WTC11 (cell line): ENCODE measurements at places on chromosomes 2 and 18. TPM values are rescaled to one million over a fixed set of nuclear protein-coding genes. Genes with fewer than 3 reads are reported as not detected.

The SLC4A5 gene
- total RNA-seq: 0.62 to 1.8 TPM (median 1.2 TPM) in 3 replicates

GRCh38 chr2:223779877-223780276 lies 57.5 kb downstream of the AP1S3 start:
- no peak overlapping the region for H3K4me3 ChIP-seq
- peaks cover 14% of the 10 kb centered on the region for H3K4me1 ChIP-seq
- peaks cover 7% of the 10 kb centered on the region; the same call in 1 of the 2 replicates for H3K36me3 ChIP-seq
- H3K27me3 ChIP-seq: no peaks in the 10 kb centered on the region
- peak; percentile 64 for DNase-seq

The CHN1 gene
- 26.1 to 30.0 TPM (median 28.0 TPM) in 3 replicates for total RNA-seq

DNA sequence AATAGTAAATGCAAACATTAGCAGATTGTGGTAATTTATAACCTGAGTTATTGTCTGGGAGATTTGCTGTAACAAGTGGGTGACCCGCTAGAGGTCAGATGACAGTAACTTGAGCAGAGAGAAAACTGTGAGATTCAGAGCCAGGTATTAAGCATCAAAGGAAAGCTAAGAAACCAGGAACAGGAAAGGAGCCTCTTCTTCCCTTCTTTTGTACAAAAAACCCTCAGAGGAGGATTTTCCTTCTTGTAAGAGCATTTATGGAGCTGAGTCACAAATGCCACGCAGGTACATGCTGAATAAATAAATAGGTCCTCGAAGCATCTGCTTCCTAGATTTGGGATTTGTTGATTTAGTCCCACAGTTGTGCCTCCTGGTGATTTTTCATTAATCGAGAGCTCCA lies 146.5 kb downstream of the SH3BP4 start:
- no peaks in the 10 kb centered on the region for H3K27me3 ChIP-seq
- DNase-seq: no peak
- no peak overlapping the region for H3K4me3 ChIP-seq
- H3K36me3 ChIP-seq: no peaks in the 10 kb centered on the region
- H3K27ac ChIP-seq: no peak overlapping the region
- peaks cover 2% of the 10 kb centered on the region; the same call in 1 of the 2 replicates for H3K4me1 ChIP-seq

GRCh38 chr2:124646166-124646815 lies 621.2 kb downstream of the CNTNAP5 start:
- no peaks in the 10 kb centered on the region for H3K27me3 ChIP-seq
- H3K4me1 ChIP-seq: no peaks in the 10 kb centered on the region
- DNase-seq: no peak
- H3K36me3 ChIP-seq: no peaks in the 10 kb centered on the region
- no peak overlapping the region for H3K4me3 ChIP-seq

DNA sequence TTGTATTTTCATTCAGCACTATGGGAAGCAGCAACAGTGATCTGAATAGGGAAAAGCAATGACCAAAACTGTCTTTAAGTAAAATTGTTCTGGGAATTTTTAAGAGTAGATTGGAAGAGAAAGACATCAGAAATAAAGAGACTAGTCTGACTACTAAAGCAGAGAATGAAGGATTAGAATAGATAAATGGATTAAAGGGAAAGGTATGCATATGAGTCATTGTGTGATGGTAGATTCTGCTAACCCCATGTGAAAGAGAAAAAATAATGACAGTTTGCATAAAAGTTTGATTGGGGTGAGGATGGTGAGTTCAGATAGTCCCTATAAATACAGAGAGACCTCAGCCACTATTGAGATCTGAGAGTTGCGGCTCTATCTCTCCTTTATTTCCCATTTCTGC lies 139.6 kb upstream of the DCC start:
- no peak overlapping the region for H3K4me3 ChIP-seq
- H3K27me3 ChIP-seq: no peaks in the 10 kb centered on the region; the same call in 1 of the 2 replicates
- H3K36me3 ChIP-seq: peaks cover 2% of the 10 kb centered on the region; the same call in 1 of the 2 replicates
- no peak overlapping the region for H3K27ac ChIP-seq
- no peak for DNase-seq

DNA sequence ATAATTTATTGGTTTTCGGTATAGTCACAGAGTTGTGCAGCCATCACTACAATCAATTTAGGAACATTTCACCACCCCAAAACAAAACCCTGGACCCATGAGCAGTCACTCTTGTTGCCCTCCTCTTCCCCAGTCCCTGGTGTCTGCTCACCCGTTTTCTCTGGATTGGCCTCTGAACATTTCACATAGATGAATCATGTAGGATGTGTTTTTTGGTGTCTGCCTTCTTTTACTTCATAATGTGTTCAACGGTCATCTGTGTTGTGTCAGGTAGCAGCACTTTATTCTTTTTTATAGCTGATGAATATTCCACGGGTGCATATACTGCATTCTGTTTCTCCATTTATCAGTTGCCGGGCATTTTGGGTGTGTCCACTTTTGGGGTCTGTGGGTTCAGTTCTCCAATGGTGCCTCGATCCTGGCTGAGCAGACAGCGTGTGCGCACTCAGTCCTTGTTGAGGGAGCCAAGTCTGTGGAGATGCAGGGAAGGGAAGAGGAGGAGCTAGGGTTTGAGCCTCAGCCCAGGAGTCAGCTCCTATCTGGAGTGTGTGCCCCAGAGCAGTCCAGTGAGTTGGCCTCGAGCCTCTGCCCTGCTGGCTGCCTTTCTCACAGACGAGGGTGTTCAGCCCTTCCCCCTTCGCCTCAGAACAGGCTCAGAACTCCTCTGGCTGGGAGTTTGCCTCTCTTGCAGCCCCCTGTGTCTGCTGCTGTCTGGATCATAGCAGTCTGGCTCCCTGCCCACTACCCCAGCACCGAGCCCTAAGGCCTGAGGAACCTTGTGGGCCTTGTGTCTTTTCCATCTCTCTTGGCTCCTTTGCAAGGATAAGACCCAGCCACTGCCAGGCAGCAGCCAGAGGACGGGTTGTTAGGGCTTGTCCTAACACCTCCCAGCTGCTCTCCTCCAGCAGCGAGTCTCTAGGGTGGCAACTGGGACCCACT lies 18.0 kb downstream of the C2orf74 start:
- peak overlapping the region; percentile 87 for H3K27ac ChIP-seq
- no peak for DNase-seq
- peaks cover 33% of the 10 kb centered on the region for H3K4me1 ChIP-seq

GRCh38 chr2:1132328-1132969 lies 181.8 kb downstream of the SNTG2 start:
- peaks cover 7% of the 10 kb centered on the region for H3K36me3 ChIP-seq
- no peak for DNase-seq
- no peak overlapping the region for H3K27ac ChIP-seq

The FZD7 gene
- total RNA-seq: 136 to 153 TPM (median 137 TPM) in 3 replicates

- H3K36me3 ChIP-seq: no peaks in the 10 kb centered on the region
- peaks cover 56% of the 10 kb centered on the region for H3K4me1 ChIP-seq
- DNase-seq: peak; percentile 43
- no peaks in the 10 kb centered on the region for H3K27me3 ChIP-seq
- peak overlapping the region; percentile 94 for H3K27ac ChIP-seq
- H3K4me3 ChIP-seq: peak overlapping the region; percentile 30
Measured at GRCh38 chr2:70118798-70119454, 31.6 kb downstream of the PCBP1 start.

The AQP12B gene
- not detected in 3 replicates for total RNA-seq

The CTIF gene
- 18.9 to 28.5 TPM (median 20.4 TPM) in 3 replicates for total RNA-seq

DNA sequence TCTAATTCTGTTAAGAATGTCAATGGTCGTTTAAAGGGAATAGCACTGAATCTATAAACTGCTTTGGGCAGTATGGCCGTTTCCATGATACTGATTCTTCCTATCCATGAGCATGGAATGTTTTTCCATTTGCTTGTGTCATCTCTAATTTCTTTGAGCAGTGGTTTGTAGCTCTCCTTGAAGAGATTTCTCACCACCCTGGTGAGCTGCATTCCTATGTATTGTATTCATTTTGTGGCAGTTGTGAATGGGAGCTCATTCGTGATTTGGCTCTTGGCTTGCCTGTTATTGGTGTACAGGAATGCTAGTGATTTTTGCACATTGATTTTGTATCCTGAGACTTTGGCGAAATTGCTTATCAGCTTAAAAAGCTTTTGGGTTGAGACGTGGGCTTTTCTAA lies 38.3 kb upstream of the WDR75 start:
- no peak overlapping the region for H3K27ac ChIP-seq
- no peak overlapping the region for H3K4me3 ChIP-seq
- peaks cover 16% of the 10 kb centered on the region for H3K4me1 ChIP-seq
- H3K36me3 ChIP-seq: no peaks in the 10 kb centered on the region
- DNase-seq: no peak
- no peaks in the 10 kb centered on the region for H3K27me3 ChIP-seq

The COLEC12 gene
- total RNA-seq: 0.39 to 0.55 TPM (median 0.48 TPM) in 3 replicates

DNA sequence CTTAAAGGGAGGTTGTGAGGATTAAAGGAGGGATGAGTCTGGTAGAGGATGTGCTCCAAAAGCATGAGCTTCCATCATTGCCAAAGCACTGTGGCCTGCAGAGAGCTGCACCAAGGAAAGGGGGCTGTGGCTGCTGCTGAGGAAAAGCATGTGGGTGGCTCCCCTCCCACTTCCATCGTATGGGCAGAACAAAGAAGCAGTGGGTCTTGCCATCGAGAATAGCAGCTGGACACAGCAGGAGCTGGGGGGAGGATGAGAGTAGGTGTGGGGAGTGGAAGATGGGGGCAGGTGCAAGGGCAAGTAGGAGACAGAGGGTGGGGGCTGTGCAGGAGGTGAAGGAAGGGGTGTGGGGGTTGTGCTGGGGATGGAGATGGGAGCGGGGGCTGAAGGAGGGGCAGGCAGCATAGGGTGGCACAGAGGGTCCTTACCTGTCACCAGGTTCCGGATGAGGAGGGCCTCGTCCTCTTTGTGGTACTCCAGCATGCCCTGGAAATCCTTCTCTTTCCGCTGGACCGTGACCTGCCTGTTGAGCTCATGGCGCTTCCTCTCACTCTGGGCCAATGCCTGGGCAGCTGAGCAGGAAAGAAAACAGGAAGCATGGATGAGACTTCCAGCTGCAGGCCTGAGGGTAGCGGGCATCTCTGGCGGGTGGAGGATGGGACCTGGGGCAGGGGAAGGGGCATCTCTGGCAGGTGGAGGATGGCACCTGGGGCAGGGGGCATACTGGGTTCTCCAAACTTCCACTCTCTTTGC lies 33.6 kb upstream of the ACAA2 start:
- H3K36me3 ChIP-seq: no peaks in the 10 kb centered on the region
- no peaks in the 10 kb centered on the region for H3K27me3 ChIP-seq
- H3K4me3 ChIP-seq: no peak overlapping the region
- H3K27ac ChIP-seq: no peak overlapping the region
- no peak for DNase-seq
- peaks cover 24% of the 10 kb centered on the region for H3K4me1 ChIP-seq

The FBXO11 gene
- 43.8 to 48.2 TPM (median 45.6 TPM) in 3 replicates for total RNA-seq

- DNase-seq: peak; percentile 90
- no peak overlapping the region for H3K4me3 ChIP-seq
- H3K27me3 ChIP-seq: peaks cover 7% of the 10 kb centered on the region
- H3K27ac ChIP-seq: peak overlapping the region; percentile 96
- peaks cover 63% of the 10 kb centered on the region for H3K4me1 ChIP-seq
Measured at GRCh38 chr18:3585656-3586509, 135.9 kb downstream of the TGIF1 start.

GRCh38 chr2:2926858-2927175 lies 450.8 kb downstream of the EIPR1 start:
- no peak overlapping the region for H3K4me3 ChIP-seq
- peaks cover 2% of the 10 kb centered on the region; the same call in 1 of the 2 replicates for H3K27me3 ChIP-seq
- H3K36me3 ChIP-seq: no peaks in the 10 kb centered on the region; the same call in 1 of the 2 replicates

The KATNAL2 gene
- total RNA-seq: 9.9 to 12.1 TPM (median 11.7 TPM) in 3 replicates

DNA sequence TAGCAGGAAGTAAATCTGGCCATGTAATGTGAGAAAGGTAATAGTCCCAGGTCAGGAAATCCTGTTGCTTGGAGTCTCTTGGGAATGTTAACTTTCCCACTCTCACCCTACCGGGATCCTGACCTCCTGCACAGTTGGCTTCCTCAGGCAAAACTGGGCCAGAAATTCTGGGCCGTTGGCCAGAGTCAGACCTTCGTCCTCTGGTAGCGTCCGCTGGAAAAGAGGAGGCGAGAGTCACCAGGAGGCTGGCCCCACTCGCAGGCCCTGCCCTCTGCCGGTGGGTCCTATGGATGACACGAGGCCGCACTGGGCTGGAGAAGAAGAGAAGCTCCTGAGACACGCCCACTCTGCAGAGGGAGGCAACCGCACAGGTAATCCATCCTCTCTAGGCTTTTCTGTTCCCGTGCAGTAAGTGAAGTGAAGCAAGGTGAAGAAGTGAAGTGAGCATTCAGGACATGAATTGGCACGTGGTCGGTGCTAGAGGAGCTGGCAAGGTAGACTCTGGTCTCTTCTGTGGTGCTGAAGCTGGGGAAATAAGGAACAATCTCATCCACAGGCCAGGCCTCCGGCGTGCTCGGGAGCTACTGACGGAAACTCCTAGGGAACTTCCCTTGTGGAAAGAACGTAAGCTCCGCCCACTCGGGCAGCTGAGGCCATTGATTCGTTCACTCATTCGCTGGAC lies 182.7 kb upstream of the GLI2 start:
- DNase-seq: peak; percentile 94
- H3K36me3 ChIP-seq: no peaks in the 10 kb centered on the region
- H3K4me1 ChIP-seq: peaks cover 11% of the 10 kb centered on the region
- H3K27ac ChIP-seq: no peak overlapping the region

DNA sequence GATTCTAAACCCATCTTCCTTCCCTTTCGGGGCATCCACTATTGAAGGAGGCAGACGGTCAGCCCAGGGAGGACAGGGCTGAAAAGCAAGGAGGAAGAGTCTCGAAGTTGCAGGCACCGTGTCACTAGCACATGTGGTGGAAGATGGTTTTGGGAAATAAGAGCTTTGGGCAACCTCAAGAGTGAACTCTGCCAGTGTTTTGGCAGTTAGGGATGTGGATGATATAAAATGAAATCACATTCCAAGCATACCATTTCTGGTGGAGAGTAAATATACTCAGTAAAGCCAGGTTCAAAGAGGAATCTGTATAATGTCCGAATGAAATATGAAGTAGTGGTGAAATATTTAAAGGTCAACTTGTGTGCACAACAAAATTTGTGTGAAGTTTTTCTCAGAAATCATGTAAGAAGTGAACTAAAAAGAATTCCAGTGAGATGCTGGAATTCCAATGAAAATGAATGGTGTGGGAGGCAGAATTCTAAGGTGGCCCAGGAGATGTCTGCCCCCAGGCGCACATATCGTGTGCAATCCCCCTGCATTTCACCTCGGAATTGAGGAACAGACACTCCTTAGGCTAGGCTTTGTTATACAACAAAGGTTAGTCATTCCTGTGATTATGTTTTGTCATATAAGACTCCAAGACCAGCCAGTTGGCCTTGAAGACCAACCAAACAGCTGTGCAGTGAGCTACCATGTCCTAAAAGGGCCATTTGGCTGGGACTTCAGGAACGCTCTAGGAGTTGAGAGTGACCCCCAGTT lies 147.1 kb downstream of the SH3BP4 start:
- no peak overlapping the region for H3K27ac ChIP-seq
- no peak for DNase-seq
- H3K4me3 ChIP-seq: no peak overlapping the region
- H3K27me3 ChIP-seq: no peaks in the 10 kb centered on the region
- peaks cover 5% of the 10 kb centered on the region for H3K4me1 ChIP-seq
